ENCODE measurements at places on chromosomes 13 and 19. TPM values are rescaled to one million over a fixed set of nuclear protein-coding genes. Genes with fewer than 3 reads are reported as not detected.
A peak's percentile ranks its signal among the peaks of the same experiment; 100 is the strongest.

DNA sequence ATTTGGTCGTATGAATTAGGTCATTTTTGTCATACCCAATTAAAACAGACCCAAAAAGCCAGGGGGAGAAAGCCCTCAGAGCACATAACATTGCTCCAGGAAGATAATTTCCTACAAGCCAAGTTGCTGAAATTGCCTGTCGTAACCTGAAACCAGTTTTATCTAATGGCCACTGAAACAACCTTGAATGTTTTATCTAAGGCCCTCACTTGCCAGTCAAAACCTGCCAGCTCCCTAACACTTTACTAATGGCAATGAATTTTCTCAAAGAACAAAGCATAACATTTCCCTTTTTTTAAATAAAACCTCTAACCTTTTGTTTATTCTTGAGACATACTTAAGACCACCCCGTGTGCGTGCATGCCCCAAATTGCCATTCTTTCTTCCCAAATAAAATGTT, 496.2 kb upstream of the KLHL1 start:
- no peak for DNase-seq

- DNase-seq = peak; percentile 61
Observed at GRCh38 chr13:49641801-49642291, 13.5 kb downstream of the ARL11 start.

- peak; percentile 57 for DNase-seq
Observed at GRCh38 chr13:93244141-93244917, 17.7 kb downstream of the GPC6 start.

- peak; percentile 96 for DNase-seq
Observed at GRCh38 chr19:4930664-4931063, 21.4 kb downstream of the UHRF1 start.

DNA sequence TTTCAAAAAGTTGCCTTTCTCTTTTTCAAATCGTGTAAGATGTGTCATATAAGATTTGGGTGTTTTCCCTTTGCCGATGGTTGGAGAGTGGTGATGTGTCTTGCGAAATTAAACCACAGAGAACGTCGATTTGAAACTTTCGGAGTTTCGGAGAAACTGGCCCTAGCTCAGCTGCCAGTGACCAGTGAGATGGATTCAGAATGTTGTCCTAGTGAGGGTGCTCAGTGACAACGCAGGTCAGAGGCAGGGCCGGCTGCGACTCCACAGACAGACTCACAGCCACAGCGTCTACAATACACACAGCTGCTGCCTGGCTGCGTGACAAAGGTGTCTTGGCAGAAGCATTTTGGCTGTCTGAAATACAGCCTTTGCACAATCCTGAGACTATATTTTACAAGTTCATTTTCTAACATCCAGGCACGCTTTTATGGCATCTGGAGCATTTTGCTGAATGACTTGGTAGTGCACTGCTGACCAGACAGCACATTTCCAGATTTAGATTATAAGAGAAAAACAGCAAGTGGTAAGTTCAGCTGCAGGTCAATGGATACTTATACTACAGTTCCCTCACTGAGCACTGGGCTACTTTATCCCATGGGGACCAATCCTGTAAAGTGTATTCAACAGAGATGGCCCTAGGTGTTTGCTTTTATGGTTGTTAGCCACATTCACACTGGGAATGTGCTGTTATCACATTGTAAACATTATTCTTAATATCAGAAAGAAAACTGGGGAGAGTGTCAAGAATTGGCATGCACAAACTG, 207.5 kb downstream of the KCNRG start:
- peak; percentile 24 for DNase-seq

- DNase-seq = no peak
Observed at GRCh38 chr13:108086678-108087077, 128.7 kb downstream of the LIG4 start.

DNA sequence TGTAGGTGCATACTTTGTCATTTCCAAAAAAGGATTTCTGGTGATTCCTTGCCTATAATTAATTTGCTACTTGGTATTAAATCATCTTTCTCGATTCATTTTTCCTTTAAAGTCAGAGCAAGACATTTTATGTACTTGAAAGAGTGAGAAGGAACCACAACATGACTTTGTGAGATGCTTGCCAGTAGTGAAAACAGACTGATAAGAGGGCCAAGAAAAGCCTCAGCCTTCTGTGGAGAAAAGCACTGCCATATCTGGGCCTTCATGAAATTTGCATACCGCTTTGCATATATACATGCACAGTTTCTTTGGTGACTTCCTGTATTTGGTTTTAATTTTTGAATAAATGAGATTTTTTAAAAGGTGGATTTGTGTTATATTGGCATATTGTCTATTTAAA, 128.4 kb downstream of the CDK8 start:
- DNase-seq = no peak

- DNase-seq = no peak
Observed at GRCh38 chr19:51994048-51994644, 7.5 kb upstream of the ZNF350 start.

- DNase-seq = no peak
Observed at GRCh38 chr13:23086968-23087623, 93.7 kb upstream of the SGCG start.

- DNase-seq = no peak
Observed at GRCh38 chr19:33220115-33220514, 5.5 kb downstream of the SLC7A10 start.

SPART gene
- 91.3 TPM for total RNA-seq

SLC10A2 gene
- total RNA-seq = not detected

RDH8 gene
- total RNA-seq = not detected

CCNA1 gene
- 10.7 TPM for total RNA-seq

ZNF417 gene
- 11.7 TPM for total RNA-seq

POU2F2 gene
- total RNA-seq = 0.05 TPM

ZNF724 gene
- total RNA-seq = 15.8 TPM

Measured in A172 (cell line).